ENCODE measurements at places on chromosomes 5 and 9.
A peak's percentile ranks its signal among the peaks of the same experiment; 100 is the strongest.

DNA sequence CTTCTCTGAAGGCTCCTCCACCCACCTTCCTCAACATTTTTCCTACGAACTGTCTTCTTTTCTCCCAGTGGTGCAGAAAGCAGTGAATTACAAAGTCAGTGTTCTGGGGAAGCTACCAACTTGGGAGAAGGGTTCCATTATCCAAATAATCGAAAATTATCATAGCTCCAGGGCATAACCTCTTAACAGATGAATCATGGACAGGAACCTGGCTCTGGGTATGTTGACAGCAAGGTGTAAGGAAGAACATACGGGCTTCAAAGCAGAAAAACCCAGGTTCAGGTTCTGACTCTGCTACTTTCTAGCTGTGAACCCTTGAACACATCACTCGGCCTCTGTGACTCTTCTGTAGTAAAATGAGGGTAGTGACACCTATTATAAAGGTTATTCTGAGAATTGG is 351.3 kb downstream of the ENC1 start:
- no peak for DNase-seq

GRCh38 chr5:54754420-54754819 is 231.0 kb downstream of the ESM1 start:
- DNase-seq: no peak

- DNase-seq: no peak
Measured at GRCh38 chr9:118992813-118993794, 376.1 kb downstream of the BRINP1 start.

DNA sequence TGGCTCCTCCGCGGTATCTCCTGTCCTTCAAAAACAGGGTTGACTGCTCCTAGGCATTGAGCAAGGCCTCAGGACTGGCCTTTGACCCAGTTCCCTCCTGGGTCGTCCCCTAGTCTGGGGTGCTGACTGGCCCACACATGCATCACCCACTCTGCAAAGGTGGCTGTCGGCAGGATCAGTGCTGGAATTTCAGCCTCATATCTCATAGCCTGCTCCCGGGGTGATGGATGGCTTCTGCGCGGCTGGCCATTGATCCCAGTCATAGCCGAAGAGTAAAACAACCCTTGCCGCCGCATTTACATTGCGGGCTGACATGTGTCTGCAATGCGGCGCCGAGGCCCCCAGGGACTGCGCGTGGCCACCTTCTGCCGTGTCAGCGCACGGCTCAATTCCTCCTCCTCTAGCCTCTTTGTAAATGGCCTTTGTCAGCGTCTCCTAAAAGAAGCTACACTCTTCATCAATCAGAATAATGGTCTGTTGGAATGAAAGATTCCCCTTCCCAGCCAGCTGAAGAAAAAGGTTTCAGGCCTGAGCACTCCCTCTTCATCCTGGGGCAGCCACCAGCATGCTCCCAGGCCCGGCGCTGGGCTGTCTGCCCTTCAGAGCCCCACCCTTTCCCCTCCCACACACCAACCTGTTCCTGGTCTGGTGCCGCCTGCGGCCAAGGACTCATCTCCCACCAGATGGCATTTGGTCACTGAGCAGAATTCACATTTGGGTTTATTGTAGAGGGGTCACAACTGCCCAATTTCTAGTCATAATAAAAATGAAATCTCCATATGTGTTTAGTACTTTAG is 159.0 kb downstream of the PJA2 start:
- no peak for DNase-seq

GRCh38 chr5:180801596-180802324 is 846 bp downstream of the MGAT1 start:
- no peak for DNase-seq

- DNase-seq: no peak
Measured at GRCh38 chr9:118091711-118092500, 387.7 kb downstream of the TLR4 start.

GRCh38 chr5:60809891-60810425 is 34.1 kb downstream of the ELOVL7 start:
- DNase-seq: no peak

DNA sequence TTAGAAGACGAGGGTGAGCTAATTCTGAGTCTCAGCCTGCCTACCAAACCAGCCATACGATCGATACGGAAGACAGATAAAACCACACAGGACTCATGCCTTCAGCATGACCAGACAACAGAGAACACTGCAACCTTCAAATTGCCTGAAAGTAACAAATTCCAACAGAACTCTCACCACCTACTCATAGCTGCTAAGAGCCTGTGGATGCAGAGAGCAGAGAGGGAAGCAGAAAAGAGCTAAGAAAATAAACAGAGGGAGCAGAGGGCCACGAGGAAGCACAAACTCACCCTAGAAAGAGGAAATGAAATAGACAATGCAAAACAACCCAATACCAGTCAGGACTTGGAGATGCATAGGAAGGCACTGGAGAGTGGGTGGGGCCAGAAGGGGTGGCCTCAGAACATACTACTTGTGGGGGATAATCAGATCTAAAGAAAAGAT is 86.7 kb upstream of the TAS2R1 start:
- DNase-seq: peak; percentile 73

GRCh38 chr9:84271921-84272556 is 68.5 kb downstream of the SLC28A3 start:
- DNase-seq: no peak

- DNase-seq: no peak
Measured at GRCh38 chr5:54175-54730, 37.7 kb upstream of the PLEKHG4B start.

GRCh38 chr5:181163487-181164075 is 16.2 kb downstream of the OR2V2 start:
- DNase-seq: peak; percentile 73

- no peak for DNase-seq
Measured at GRCh38 chr5:128535251-128535650, 2.8 kb downstream of the FBN2 start.

GRCh38 chr9:71743217-71743705 is 25.1 kb downstream of the CEMIP2 start:
- DNase-seq: no peak

DNA sequence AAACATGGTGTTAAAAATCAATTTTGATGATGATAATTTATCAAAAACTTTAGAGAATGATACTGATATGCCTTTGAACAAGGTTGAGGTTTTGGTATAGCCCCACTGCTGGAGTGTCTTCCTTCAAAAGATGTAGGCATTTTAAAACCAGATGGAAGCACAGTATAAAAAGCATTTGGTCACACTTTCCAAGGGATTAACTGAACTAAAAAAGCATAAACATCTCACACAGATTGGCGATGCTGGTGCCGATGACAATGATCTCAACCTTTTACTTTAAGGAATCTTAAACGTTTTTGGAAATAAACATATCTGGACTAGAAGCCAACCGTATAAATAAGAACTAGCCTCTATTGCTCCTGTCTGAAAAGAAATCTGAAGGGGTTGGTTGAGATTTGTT is 488.4 kb downstream of the ENC1 start:
- no peak for DNase-seq

DNA sequence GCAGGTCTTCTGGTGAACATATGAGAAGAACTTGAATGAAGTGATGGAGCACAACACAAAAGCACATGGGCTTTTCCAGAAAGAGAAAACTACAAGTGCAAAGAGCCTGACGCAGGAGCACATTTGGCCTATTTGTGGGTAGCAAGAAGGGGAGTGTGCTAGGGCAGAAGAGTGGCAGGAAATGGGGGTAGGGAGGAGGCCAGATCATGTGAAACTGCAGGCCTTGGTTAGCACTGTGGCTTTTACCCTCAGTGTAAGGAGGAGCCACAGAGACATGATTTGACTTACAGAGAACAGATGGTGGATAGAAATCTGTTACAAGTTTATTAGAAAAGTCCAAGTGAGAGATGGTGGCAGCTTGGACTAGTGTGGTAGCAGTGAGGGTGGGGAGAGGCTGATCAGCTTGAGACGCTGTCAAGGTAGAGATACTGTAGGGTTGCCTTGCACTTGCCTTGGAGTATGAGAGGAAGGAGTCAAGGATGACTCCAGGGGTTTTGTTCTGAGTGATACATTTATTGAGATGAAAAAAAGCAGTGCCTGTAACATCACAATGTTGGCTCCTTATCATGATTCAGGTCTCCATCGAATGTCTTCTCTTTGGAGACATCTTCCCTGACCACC is 126.7 kb downstream of the PPP2R2B start:
- DNase-seq: no peak

DNA sequence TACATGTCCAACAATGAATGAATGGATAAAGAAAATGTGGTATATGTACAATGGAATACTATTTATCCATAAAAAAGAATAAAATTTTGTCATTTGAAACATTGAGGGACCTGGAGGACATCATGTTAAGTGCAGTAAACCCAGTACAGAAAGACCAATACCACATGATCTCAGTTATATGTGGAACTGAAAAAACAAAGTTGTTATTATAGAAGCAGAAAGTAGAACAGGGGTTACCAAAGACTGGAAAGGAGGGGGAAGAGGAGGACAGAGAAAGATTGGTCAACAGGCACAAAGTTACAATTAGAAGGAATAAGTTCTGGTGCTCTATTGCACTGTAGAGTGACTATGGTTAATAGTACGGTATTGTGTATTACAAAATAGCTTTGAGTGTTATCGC is 233.8 kb downstream of the SEMA6A start:
- DNase-seq: no peak

Measured in mesendoderm (in vitro differentiated cells).